CD4-positive, alpha-beta T cell treated with Interferon alpha-2 for 1 hour (primary cell): ENCODE measurements at places on chromosomes 16 and 17.
A peak's percentile ranks its signal among the peaks of the same experiment; 100 is the strongest.

GRCh38 chr17:14198575-14198974, 38.1 kb downstream of the CDRT15 start:
- no peak for DNase-seq

GRCh38 chr17:40675905-40676304, 10.9 kb upstream of the KRT222 start:
- DNase-seq, result no peak

- no peak for DNase-seq
Observed at GRCh38 chr17:360092-360750, 7.6 kb upstream of the RPH3AL start.

- no peak for DNase-seq
Observed at GRCh38 chr16:12245921-12246720, 269.6 kb downstream of the SNX29 start.

GRCh38 chr16:75433732-75434413, 570 bp upstream of the CFDP1 start:
- DNase-seq, result peak; percentile 78

DNA sequence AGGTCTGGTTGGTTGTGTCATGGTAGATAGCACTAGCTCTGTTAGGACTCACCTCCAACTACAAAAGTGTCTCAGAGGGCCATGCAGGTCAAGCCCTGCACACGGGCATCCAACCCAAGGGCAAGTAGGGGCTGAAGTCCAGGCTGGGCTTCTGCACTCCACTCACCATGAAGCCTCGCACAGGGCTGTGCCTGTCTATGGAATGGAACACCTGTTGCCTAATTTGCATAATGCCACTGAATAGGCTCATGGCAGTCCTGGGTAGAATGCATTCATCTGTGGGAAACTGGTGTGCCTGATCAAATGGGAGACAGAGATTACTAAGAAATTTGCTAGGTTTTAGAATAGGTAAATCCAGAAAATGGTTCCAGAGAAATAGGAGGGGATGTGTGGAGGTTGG, 8.0 kb upstream of the AKAP1 start:
- no peak for DNase-seq
